OCI-LY7 (cell line): ENCODE measurements at places on chromosomes 7 and 10. TPM values are rescaled to one million over a fixed set of nuclear protein-coding genes. Genes with fewer than 3 reads are reported as not detected.
A peak's percentile ranks its signal among the peaks of the same experiment; 100 is the strongest.

The MEPCE gene
- total RNA-seq = 54.1 and 65.6 TPM in 2 replicates

The CTAGE4 gene
- not detected in 2 replicates for total RNA-seq

The CUTC gene
- total RNA-seq = 41.6 and 42.9 TPM in 2 replicates

The RET gene
- 0.06 TPM in 1 of 2 replicates, not detected in the other for total RNA-seq

The AQP1 gene
- not detected in 2 replicates for total RNA-seq

The MUC3A gene
- total RNA-seq = not detected in 2 replicates

The TFEC gene
- 1.5 and 2.2 TPM in 2 replicates for total RNA-seq

The SDK1 gene
- 0.11 and 0.36 TPM in 2 replicates for total RNA-seq

DNA sequence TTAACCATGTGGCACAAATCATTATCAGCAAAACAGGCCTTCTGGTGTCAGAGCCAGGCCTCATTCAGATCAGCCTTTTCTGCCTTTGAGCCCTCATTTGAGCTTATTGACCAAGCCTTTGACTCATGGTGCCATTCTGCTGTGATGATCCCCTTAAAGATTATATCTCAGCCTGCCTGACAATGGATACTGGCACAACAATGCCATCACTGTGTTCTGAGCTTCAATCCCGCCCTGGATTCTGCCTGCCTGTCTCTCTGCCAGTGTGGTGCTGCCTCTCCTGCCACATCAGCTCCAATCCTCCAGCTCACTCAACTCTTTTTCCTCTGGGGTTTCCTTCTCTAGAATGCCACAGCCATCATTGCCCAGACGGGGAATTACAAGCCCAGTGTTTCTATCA lies 52.6 kb downstream of the SRI start:
- no peak for DNase-seq

GRCh38 chr7:79778786-79779770 lies 325.6 kb upstream of the MAGI2 start:
- DNase-seq = no peak

- DNase-seq = no peak
Observed at GRCh38 chr10:22825841-22826240, 102.0 kb upstream of the ARMC3 start.

DNA sequence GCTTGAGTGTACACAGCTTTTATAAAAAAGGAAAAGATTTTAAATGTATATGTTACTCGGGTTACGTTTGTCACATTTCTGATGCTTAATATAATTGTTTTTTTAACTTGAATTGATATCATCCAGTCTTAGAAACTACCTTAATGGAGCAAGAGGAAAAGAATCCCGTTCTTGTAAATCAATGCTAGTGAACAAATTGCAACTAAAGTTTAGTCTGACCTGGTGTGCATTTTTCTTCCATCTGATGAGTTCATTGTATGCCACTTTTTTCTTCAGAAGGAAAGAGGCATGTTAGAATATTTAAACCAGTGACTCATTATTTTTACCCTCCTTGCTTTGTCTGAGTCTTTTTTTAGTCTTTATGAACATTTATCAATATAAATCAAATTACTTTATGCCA lies 34.7 kb downstream of the NET1 start:
- DNase-seq = no peak

- DNase-seq = no peak
Observed at GRCh38 chr10:48439581-48440041, 133.1 kb downstream of the MAPK8 start.

DNA sequence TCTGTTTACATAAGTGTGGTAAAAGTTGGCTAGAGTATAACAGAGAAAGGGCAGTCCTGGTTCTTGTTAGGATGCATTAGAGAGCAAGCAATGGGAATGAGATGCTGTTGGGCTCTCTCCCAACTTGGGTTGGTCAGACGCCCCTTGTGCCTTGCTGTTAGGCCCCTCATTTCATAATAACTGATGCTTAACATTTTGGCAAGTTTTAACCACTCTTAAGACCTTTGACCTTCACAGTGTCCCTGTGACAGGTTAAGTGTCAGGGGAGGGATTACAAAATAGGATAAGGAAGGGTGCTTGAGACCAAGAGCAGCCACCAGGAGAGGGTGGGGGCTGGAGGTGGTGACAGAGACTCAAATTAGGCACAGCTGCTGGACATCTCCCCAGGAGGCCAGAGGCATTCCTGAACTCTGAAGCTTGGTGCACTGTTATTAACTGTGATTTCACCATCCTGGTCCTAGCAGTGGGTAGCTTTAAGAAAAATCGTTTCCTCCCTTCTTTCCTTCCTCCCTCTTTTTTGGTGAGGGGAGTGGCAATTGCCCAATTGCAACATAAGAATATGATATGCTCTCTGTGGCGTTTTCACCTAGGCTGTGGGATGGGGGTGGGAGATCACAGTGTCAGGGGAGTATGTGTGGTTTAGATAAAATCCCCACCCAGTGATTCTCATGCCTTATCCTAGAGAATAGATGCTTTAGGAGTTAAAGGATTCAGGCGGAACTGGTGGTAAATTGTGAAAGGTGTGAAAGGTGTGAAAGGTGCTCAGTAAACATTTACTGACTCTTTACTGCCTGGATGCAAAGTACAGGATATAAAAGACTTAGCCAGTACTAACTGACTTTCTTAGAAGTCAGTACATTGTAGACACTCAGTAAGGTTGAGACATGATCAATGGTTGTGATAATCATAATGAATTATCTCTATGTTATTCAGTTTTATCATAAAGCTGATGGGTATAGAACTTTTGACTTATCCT lies 270.5 kb downstream of the BICC1 start:
- no peak for DNase-seq

DNA sequence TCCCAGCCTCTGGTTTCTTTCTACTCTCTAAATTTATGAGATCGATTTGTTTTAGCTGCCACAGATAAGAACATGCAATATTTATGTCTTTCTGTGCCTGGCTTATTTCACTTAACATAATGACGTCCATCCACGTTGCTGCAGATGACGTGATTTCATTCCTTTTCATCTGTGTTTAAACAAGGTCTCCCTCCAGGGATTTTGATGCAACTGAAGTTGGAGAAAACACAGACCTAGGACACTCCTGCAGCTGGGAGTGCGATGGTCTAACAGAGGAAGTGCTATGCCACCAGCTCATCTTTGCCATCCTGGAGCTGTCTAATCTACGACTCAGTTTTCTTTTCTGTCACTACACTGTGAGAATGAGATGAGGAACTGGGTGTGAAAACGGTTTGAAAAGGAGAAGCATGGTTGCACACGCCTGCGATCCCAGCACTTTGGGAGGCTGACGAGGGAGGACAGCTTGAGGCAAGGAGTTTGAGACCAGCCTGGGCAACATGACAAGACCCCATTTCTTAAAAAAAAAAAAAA lies 1.5 kb upstream of the KCTD7 start:
- peak; percentile 52 for DNase-seq
